ENCODE measurements at places on chromosomes 3 and 15.

DNA sequence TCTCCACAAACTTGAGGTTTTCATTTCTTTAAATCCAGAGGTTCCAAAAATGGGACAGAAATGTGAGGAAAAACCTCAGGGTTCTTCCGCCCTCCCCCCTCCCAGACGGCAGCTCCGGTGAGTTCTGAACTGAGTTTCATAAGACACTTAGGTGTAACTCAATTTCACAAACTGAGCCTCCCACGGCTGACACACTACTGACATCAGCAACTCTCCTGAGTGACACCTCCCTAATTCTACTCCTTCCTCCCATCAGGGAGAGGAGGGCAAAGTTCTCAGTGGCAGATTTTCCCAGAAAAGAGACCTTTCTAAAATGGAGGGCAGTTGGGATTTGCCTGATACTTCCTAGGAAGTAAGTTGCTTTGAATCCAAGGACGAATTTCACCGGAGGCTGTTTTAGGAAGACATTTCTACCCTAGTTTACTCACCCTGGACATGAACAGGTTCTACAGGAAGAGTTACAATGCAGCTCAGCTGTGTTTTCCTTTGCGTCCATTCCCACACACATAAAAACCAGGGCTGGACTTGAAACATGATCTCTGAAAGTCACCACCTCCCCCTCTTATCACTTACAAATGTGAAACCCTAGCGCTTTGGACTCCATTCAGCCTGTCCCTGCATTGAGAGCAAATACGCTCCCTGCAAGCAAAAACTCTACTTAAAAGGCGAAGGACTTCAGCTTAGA, 78.1 kb upstream of the LMOD3 start:
- no peak overlapping the region for H3K4me3 ChIP-seq
- DNase-seq: no peak
- peaks cover 4% of the 10 kb centered on the region for H3K36me3 ChIP-seq
- peak overlapping the region; percentile 19 for H3K27ac ChIP-seq
- H3K27me3 ChIP-seq: no peaks in the 10 kb centered on the region

DNA sequence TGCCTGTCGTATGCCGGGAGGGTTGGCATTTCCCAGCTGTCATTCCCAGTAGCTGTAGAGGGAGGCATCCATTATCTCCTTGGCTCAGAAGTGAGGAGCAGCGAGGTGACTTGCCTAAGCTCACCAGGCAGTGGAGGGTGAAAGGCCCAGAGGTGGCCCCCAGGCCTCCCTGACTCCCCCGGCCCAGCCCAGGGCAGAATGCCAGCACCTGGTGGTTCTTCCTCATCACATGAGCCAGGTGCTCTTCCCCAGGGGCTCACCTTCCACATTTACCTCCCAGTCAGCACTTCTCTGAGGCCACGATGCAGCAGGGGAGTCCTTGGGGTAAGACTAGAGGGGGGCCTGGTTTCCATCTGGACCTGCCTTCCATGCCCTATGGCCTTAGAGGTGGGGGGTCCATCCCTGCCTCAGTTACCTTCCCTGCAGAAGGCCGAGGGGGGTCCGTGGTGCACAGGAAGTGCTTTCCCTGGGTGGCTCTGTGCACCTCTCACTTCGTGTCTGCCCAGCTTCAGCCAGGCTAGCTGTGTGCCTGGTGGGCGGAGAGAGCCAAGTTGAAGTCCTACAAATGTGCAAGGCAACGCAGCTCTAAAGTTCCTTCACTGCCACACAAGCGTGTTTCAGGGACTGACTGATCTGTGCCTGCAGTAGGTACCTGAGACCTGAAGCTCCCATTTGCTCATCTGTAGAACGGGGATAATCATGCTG, 70.3 kb upstream of the PLXNA1 start:
- DNase-seq: no peak
- peaks cover 9% of the 10 kb centered on the region for H3K36me3 ChIP-seq
- H3K4me3 ChIP-seq: no peak overlapping the region
- no peaks in the 10 kb centered on the region for H3K27me3 ChIP-seq
- H3K4me1 ChIP-seq: peaks cover 25% of the 10 kb centered on the region

DNA sequence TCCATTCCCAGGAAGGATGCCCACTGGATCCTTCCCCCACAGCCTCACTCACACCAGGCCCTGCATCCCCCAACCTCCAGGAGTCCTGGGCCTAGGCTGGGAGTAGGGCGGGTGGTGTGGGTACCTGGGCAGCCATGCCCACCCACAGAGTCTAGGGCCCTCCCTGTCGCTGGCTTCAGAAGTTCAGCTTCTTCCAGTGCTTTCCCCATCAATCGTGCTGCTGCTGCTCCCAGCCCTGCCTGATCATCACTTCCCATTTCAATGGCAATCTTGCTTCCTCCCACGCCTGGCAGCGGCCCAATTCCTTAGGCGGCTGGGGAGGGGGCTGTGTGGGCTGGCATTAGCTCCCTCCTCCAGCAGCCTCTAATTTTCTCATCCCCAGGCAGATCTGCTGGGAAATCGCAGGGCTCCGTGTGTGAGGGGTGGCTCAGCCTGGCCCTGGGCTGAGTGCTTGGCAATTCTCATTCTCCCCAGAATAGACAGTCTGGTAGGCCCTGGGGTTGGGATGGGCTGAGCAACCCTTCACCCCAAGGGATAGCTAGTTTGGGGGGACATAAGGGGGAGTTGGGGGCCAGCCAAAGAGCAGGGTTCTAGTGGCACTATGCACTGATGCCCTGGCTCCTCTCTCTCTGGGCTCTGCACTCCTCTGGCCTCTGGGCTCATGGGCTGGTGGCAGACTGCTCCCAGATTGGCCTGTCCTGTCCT, 66.4 kb downstream of the SCN5A start:
- no peaks in the 10 kb centered on the region for H3K27me3 ChIP-seq
- no peak overlapping the region for H3K4me3 ChIP-seq
- no peaks in the 10 kb centered on the region for H3K4me1 ChIP-seq
- no peaks in the 10 kb centered on the region for H3K36me3 ChIP-seq
- H3K27ac ChIP-seq: no peak overlapping the region
- no peak for DNase-seq

DNA sequence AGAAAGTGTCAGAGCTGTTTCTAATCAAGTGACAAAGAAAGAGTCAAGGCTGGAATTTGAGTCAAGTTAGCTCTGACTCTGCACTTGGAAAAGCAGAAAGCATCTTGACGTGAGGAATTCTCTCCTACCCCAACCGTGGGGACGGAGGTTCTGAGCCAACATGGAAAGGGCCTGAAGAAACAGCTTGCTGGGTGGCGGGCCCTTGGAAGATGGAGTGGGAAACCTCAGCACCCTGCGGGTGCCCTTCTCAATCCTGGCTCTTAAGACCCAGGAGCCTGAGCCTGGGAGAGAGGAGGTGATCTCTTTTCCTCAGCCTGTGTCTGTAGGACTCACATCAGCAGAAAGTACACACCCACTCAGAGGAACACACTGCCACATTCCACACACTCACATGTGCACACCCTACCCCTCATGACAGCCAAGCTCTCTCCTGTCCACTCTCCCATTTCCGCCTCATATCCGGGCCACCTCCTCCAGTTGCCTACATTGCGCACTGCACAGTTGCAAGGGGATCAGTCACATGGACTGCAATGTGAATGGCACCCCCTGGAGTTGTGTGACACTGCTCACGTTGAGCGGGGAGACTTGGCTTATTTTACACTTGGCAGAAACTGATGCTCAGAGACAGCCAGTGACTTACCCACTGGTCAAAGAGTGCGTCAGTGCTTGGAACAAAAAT, 101.5 kb upstream of the SLC6A6 start:
- H3K4me1 ChIP-seq: no peaks in the 10 kb centered on the region
- H3K27me3 ChIP-seq: no peaks in the 10 kb centered on the region
- no peak overlapping the region for H3K4me3 ChIP-seq
- H3K36me3 ChIP-seq: no peaks in the 10 kb centered on the region

- H3K27me3 ChIP-seq: no peaks in the 10 kb centered on the region
- H3K4me1 ChIP-seq: peaks cover 26% of the 10 kb centered on the region
- H3K27ac ChIP-seq: peak overlapping the region; percentile 57
- H3K36me3 ChIP-seq: peaks cover 12% of the 10 kb centered on the region
- no peak overlapping the region for H3K4me3 ChIP-seq
Measured at GRCh38 chr3:48709051-48709461, 8.0 kb downstream of the IP6K2 start.

DNA sequence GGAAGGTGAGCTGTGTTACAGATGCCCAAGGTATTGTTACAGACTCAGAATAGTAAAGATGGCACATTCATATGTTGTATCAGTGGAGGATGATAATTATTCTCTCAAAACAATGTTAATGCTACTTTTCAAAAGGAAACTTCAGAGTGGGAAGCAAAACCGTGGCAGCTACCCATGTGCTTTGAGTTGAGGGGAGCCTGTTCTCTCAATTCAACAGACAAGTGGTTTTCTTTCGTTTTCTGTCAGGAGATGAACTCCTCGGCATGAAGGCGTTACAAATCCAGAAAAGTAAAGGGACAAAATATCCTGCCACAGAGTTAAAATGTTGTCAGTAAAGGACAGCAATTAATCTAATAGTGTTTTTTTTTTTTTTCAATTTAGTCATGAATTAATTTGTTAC, 629.4 kb upstream of the GBE1 start:
- peaks cover 2% of the 10 kb centered on the region for H3K36me3 ChIP-seq
- DNase-seq: no peak
- H3K4me3 ChIP-seq: no peak overlapping the region
- no peak overlapping the region for H3K27ac ChIP-seq

All from neural crest cell (in vitro differentiated cells).